ENCODE measurements at places on chromosomes 6 and 20. TPM values are rescaled to one million over a fixed set of nuclear protein-coding genes. Genes with fewer than 3 reads are reported as not detected.

Gene PACRG
- total RNA-seq: 2.0 TPM

GRCh38 chr6:27468334-27468733, 4.6 kb downstream of the ZNF184 start:
- no peak for DNase-seq

- DNase-seq: no peak
Measured at GRCh38 chr6:140812636-140813035, 1320.1 kb upstream of the GJE1 start.

Gene PKIB
- total RNA-seq: 12.0 TPM

Gene CST2
- 1.1 TPM for total RNA-seq

DNA sequence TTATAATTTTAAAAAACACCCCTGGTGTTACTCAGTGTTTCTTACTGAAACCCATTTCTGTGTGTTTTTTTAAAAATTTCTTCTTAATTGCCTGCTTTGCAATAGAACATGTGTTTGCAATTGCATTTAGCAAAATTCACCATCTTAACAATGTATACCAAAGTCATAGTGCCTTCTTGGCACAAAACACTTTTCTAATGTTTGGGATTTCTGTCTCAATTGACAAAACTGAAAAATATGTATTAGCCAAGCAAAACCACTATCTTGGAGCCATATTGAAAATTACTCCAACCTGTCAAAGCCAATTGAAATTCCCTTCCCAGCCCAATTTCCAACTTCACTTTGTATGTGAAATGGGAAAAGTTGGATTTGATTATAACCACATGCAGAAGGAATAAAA, 88.4 kb upstream of the RSPO3 start:
- no peak for DNase-seq

GRCh38 chr6:142372348-142372747, 70.5 kb downstream of the ADGRG6 start:
- no peak for DNase-seq

DNA sequence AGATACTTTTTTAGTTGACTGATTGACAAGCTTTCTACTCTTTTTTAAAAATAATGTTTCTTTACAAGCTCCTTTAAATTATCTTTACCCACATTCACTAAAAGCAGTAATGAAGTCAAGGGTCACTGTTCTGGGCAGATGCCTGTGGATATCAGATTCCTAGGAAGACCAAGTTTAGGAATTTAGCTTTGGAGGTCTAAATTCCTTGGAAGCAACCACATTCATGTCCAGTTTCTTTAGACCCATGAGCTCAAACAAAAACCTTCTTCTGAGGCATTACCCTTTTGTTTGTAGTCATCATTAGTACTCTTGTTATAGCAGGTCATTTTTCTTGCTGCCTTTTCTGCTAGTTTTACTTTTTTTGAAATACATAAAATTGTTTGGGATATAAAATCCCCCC, 462.9 kb upstream of the JAG1 start:
- no peak for DNase-seq

DNA sequence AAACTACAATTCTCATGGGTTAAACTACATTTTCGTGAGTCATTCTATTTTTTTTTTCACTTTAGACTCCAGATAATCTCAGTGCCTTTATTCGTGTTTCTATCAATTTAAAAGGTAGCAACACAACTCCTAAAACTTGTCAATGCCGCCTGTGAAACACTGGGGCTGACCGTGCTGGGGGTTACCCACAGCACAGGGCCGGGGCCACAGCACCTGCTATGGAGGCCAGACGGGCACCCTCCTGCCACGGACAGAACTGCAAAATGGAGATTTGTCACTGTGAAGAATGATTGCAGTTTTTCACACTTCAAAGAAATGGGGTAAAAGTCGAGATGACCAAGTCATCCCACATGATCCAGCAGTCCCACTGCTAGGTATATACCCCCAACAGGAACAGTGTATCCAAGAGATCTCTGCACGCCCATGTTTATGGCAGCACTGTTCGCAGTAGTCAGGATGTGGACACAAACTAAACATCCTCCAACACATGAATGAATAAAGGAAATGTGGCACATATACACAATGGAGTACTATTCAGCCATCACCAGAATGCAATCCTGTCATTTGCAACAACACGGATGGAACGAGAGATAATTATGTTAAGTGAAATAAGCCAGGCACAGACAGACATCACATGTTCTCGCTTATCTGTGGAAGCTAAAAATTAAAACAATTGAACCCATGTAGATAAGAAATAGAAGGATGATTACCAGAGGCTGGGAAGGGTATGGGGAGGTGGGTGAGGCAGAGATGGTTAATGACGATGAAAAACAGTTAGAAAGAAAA, 290.1 kb downstream of the SMOC2 start:
- no peak for DNase-seq

Gene JPH2
- 4.3 TPM for total RNA-seq

Gene ARMC2
- total RNA-seq: 2.8 TPM

- no peak for DNase-seq
Measured at GRCh38 chr6:98574984-98575383, 259.4 kb upstream of the POU3F2 start.

Gene ERVFRD-1
- not detected for total RNA-seq

DNA sequence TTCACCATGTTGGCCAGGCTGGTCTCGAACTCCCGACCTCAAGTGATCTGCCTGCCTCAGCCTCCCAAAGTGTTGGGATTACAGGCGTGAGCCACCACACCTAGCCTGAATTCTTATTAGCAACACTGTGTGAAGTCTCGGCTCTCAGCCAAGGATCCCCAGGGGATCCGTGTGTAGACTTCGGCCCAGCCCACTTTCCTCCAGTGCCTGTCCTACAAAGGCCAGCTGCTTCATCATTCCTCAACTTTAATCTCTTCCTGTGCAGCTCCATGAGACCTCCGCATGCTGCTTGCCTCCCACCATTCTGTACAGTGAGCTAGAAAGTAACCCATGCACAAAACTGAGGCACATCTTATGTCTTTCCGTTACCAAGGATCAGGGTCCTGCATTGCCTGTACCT, 71.8 kb downstream of the SAMD3 start:
- DNase-seq: no peak

Gene LY6G5C
- total RNA-seq: not detected

Gene MCCD1
- not detected for total RNA-seq

Gene BNIP5
- total RNA-seq: not detected

- no peak for DNase-seq
Measured at GRCh38 chr20:56689318-56689717, 60.2 kb downstream of the TFAP2C start.

DNA sequence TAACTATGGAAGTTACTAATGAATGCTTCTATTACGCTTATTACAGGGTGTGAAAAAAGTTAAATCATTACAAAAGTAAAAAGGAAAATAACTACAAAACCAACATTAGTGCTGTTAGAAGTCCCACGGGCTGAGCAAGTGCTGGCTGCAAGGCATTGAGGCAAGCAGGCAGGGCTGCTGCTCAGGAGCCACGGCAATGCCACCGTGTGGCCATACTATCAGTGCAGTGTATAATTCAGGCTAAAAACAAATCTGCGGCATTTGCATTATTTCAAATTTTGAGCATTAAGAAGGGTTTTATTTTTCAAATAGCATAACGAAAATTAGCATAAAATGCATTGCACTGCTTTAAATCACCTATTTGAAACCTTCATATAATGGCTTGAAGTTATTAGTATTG, 17.1 kb downstream of the IFNGR1 start:
- DNase-seq: no peak

Gene DHX35
- 14.8 TPM for total RNA-seq

Gene TSBP1
- not detected for total RNA-seq

- no peak for DNase-seq
Measured at GRCh38 chr6:126112171-126112632, 125.9 kb downstream of the TRMT11 start.

Gene KCNK5
- total RNA-seq: 28.5 TPM

GRCh38 chr20:46660487-46660886, 9.2 kb upstream of the SLC13A3 start:
- no peak for DNase-seq
